Activated naive CD4-positive, alpha-beta T cell treated with Interleukin-2 at 50 U/mL for 16 hours (primary cell): ENCODE measurements at places on chromosomes 3 and 15.

DNA sequence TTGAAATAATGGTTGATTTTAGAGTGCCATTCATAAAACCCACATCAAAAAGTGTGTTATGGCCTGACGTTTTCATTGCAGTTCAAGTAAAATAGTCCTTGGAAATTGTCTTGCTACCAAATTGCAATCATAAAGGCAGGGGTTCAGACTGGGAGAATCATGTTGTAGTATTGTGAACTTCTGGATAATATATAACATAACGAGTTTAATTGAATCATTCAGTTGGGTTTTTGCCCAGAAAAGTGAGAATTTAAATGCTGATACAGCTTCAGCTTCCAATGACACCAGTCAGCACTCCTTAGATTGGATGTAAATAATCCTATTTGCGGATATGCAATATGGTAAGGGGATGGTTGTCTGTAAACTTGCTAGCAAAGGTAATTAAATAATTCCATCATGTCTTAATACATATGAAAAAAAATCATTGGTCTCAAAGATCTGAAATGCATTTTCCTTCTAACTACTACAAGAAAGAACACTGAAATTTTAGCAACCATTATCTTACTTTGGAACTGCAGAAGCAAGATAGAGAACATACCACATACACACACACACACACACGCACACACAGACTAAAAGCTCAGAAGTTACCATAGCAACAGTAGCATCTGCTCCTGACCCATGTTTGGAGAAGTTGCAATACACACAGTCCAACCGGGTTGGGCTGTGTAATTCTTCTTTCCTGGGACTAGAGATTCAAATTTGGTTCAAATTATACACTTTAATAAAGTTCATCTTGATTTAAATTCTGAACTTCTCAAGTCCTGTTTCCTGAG lies 686.2 kb upstream of the NR2F2 start:
- DNase-seq: no peak

DNA sequence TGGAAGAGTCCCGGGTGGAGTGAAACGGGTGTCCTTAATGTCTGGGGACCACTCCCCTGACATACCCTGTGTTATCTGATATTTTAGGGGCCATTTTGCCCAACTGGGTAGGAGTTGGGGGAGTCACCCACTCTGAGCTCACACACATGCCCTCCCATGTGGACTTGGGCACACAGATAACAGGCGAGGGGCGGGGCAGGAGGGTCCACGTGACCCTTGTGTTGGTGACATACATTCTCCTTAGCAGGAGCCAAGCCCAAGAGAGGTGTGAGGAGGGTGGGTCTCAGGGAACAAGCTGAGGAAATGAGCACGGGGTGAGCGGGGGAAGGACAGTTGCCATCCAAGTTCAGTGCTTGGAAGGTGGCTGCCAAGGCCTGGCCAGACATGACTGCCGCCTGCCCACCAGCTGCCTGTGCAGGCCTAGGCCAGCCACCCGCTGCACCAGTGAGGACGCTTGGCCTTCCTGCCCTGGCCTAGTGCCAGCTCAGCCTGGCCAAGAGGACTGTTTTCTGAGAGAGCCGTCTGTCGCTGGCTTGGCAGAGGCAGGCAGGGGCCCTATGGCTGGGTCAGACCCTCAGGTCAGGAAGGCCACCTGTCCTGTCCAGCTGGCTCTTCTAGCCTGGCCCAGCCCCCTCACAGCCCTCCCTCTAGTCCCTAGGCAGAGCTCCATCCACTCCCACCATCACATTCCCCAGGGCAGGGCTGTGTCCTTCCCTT lies 31.3 kb upstream of the TMEM115 start:
- DNase-seq: no peak

GRCh38 chr15:55796321-55796965 lies 53.5 kb upstream of the PRTG start:
- no peak for DNase-seq

DNA sequence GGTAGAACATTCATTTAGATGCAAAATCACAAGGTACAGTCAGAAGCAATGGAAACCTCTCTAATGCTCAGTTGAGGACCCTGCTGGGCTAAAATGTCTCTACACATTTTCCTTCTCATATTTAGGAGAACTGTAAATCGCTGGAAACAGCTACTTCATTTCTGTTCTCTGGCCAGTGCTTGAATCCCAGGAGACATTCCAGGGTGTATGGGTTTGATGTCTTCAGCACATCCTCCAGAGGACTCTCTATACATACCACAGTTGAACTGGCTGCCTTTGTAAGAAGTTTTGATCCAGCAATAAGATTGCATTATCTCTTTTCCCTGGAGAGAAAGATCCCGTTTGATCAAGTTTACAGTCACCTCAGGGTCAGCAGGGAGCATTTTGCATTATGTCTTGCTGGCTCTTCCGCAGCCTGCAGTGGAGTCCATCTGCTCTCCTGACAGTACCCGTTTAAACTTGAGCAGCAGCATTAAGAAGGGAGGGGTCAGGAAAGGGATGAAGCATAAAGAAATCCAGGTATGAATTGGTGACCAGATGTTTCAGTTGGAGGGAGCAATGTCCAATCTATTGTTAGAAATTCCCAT lies 676.0 kb downstream of the EPHA3 start:
- DNase-seq: no peak

DNA sequence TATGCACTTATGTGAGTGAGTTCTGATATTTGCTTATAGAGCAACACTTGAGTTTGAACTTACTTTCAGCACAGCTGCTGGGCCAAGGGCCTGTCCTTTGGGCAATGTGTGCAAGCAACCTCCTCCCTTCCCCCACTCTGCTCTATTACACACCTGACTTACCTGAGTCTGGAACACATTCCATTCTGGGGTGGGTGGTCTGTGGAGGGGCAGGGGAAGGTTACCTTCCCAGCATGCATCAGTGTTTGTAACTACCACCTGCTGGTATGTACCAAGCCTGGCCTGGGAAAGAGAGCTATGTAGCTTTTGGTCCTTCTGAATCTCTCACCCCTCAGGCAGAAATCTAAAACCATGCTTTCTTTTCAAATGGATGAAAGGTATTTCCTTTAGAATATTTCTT lies 103.0 kb downstream of the ISL2 start:
- no peak for DNase-seq

- DNase-seq: no peak
Observed at GRCh38 chr3:26920646-26921478, 298.3 kb downstream of the LRRC3B start.

DNA sequence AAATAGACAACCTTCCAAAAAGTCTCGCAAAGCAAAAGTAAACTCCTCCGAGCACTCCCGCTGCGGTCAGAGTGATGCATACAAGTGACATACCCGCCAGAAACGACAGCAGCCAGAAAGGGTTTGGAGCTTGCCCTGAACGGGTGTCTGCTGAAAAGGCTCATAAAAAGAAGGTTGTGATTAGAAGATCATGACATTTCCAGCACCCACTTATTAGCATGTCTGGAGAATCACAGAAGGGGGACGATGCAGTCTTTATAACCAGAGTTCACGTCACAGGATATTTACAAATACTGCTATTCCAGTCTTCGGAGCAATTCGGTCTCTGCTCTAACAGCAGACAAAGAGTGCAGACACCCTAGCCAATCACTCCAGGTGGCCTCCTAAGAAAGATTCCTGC lies 59.1 kb upstream of the FRMD4B start:
- no peak for DNase-seq

- no peak for DNase-seq
Observed at GRCh38 chr15:42992626-42993025, 72.0 kb upstream of the TTBK2 start.

DNA sequence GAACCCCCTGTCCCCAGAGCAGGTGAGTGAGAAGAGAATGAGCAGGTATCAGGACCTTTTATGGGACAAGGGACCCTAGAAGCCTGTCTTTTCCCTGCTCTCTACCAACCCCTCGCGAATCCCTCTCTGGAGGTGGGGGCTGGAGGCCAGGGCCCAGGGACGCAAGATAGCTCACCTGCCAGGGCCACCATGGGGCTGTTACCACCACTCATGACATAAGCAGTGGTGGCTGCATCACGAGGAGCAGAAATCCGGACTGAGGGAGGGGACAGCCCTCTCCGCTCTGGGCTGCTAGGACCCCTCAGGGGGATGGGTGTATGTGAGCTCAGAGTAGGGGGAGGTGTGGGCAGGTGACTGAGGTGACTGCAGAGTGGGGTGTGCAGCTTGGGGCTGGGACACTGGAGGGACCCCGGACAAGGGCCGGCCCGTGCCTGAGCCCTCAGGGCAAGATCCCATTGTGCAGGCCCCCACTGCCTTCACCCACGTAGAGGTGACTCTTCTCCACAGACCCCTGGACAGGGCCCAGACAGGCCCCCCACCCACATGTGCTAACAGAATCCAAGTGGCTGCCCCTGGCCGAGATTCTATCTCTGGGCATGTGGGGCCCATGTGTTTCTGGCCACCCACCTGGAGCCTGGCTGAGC lies 190.6 kb downstream of the TBC1D2B start:
- DNase-seq: no peak

DNA sequence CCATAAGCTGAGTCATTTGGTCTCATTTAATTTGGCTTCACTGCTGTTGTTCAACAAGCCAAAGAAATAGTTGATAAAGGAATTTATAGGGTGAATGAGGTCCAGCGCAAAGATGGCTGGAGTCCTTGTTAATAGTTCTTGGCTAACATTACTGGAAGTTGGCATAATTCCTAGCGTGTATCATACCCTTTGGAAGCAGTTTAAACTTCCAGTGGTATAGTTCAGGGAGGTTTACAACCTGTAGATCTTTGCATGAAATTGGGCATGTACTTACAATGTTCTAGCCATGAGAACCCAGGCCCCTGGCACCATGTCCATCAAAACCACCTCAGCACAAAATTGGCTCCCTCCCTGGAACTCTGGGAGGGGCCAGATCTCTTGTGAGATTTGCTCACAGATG lies 380.8 kb downstream of the LRTM1 start:
- no peak for DNase-seq

- DNase-seq: peak; percentile 50
Observed at GRCh38 chr15:63501256-63502089, 2.9 kb upstream of the USP3 start.

DNA sequence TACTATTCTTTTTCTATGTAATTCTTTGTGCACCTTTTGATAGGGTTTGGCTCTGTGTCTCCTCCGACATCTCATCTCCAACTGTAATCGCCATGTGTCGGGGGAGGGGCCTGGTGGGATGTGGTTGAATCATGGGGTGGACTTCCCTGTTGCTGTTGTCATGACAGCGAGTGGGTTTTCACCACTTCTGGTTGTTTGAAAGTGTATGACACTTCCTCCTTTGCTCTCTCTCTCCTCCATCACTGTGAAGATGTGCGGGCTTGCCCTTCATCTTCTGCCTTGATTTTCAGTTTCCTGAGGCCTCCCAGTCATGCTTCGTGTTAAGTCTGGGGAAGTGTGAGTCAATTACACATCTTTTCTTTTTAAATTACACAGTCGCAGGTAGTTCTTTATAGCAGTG lies 225.8 kb upstream of the DPPA4 start:
- peak; percentile 49 for DNase-seq

GRCh38 chr15:79054350-79054749 lies 36.2 kb downstream of the RASGRF1 start:
- DNase-seq: no peak

GRCh38 chr3:64677961-64678716 lies 9.7 kb downstream of the ADAMTS9 start:
- DNase-seq: no peak
